NCI-H2107 (cell line): ENCODE measurements at places on chromosomes 3 and 15.

DNA sequence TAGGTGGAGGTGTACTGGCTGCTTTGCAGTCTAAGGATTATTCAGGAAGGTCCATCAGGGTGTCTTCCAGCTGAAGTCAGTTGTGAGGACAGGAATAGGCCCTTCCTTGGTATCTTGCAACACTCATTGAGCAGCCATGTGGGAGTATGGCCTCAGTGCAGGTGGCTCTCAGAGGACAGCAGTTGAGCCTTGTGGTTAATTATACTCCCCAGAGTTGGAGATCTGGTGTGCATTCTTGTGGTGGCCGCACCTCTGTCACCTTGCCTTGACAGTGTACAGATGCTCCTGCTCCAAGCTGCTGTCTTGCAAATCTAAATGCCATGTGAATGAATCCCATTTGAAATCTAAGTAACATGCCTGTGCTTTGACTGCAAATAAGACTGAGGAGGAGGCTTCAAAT is 339.9 kb upstream of the BCHE start:
- no peak for DNase-seq

DNA sequence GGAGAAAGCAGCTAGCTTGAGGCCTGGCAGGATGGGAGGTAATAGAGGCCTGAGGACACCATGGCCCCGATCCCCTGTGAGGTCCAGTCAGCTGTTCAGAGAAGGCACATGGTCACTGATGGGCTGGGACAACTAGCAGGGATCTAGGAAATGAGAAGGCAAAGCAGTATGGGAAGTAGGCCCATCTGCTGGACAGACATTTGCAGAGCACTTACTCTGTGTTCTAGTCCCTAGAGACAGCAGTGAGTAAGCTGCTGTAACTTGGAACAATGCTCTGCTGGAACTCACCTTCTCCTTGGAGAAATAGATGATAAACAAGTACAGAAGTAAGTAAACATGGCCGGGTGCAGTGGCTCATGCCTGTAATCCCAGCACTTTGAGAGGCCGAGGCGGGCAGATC is 7.1 kb downstream of the ECE2 start:
- DNase-seq: no peak

GRCh38 chr3:122263974-122264588 is 61.0 kb upstream of the CSTA start:
- no peak for DNase-seq

DNA sequence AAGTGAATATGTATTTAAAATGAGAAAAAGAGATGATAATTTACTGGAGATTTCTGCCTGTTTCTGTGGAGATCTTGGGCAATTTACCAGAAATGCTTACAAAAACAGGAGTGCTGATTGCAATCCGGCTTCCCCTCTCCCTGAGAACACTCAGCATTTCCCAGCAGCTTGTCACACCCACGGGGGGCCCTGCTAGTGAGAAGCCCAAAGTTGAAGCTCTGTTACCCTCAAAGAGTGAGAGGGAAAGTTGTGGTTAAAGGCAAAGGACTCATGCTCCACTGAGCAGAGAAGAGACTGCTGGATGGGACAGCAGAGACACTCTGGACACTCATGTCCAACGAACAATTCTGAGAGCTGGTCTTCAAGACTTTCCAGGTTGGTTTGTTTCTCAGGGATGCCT is 2.9 kb downstream of the MCTP2 start:
- DNase-seq: no peak

DNA sequence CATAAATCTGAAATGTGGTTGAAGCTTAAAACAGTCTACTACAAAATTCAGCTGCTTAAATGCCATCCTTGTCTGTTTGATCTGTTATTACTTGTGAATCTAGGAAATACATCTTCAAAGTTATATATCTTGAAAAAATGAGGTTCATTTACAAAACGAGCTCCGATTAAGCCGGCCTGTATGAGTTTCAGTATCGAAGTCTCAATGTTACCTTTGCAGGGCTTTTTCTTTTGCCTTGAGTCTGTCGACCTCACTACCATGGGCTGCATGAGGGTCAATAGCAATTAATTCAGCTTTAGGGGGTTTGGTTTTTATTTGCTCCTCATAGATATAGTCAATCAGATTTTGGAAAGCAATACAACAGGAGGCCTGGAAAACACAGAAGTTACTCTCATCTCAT is 23.2 kb downstream of the ERICH6 start:
- DNase-seq: no peak

DNA sequence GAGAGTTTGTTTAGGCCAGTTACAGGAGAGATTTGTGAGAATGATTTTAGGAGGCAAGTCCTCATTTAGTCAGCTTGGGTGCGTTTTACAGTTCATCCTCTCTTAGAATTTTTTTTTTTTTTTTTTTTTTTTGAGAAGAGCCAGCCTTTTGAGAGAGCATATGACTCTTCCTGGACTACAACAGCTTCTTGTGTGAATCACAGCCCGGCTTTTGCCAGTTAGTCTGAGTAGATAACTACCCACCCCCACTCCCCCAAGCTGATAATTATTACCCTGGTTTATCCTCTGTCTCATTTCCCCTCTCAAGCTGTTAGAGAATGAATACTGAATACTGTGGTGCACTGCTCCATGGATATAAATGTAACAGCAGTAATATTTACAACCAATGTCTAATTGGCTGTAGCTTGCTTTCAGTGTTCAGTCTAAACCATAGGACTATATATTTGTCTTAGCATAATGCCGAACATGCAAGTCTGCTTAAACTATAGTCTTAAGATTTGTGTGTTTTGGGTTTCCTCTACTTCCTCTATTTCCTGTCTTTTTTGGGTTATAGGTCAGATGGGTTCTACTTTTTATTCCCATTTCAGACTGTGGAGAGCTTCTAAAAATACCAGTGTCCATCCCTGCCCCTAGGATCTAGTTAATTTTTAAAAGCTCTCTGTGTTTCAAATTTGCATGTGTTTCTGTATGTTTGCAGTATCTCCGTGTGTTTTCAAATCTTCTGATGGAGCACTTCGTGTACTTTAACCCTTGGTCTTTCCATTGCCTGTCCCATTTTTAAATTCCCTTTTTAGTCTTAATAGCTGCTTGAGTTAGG is 8.0 kb downstream of the CHD2 start:
- DNase-seq: no peak

DNA sequence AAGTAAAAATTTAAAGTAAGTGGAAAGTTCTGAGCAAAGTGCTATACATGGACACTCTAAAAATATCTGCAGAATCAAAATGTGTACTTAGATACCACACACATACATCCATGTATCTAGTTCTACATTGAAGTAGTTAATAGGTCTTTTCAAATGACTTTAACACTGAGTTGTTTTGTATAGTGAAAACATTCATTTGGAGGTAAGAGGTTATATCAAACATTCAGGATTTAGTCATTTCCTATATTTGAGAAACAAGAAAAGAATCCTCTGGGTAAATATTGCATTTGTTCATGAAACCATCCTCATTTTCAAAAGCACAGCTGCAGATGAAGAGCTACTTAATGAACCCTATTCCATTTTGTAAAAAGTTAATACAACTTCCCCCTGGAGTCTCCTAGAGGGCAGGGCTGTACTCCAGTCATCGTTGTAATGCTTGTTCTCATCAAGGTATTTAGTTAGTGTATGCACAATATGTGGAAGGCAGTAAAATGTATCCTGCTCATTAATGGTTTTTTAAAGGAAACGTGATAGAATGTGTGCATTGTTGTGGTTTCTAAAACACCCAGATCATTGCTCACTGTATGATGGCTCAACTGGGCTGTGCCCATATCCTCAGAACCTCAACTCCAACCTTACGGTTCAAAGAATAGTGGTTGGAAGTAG is 26.2 kb downstream of the ARPP21 start:
- no peak for DNase-seq

- no peak for DNase-seq
Measured at GRCh38 chr15:67253549-67254237, 768 bp downstream of the AAGAB start.

DNA sequence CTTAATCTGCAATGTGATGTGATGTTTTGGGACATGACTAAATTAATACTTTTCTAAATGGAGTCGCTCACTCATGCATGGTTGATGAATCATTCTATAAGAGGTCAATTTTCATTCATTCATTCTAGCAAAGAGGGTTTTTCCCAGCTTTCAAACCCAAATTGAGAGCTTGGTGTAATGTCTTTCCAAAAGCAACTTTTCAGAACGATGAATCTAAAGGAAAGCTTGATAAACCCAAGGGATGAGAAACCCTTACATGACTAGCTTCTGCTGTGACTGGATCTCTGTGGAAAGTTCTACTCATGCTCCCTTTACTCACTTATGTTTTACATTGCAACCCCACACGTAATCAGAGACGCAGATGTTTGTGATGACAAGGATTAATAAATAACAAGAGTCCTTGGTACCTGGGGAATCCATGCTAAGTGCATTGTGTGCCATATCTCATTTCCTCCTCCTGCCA is 47.7 kb downstream of the PDZRN3 start:
- no peak for DNase-seq
